Cortex of kidney (tissue), 1 donor: ENCODE measurements at places on chromosomes 12 and 14.

DNA sequence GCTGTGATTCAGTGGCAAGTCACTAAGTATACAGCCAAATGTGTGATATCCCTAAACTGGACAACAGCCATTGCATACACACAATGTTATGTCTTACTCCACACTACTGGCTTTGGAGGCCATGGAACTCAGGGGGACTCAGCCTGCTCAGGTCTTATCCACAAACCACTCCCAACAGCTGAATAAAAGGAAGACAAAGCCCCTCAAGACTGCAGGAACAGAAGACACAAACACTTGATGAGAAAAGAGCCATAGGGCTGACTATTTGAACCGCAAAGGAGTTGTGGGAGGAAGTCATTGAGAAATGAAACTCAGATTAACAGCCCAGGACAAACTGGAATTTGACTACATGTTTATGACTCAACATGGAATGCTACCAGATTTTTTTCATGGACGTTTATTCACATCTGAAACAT lies 40.9 kb downstream of the PTGER2 start:
- no peak for DNase-seq

DNA sequence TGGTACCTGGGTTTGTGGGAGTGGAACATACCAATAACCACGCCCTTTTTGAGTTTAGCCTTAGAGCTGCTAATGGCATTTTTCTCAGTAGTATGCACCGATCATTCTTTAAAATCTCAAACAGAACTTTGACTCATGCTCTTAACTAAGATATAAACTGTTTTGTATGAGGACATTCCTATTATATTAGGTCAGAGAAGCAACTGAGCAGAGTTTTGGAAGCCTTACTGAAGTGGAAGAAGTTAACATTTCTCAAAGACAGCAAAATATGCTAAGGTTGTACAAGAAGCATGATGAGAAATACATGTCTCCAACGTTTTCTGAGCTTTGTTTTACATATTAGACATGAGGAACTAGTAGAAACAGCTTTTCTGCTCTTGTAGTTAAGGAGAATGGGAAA lies 819.2 kb downstream of the FSCB start:
- no peak for DNase-seq

- no peak for DNase-seq
These were observed 110.6 kb downstream of the LGMN start for GRCh38 chr14:92637864-92638263.

GRCh38 chr14:90760591-90761316 lies 55.5 kb downstream of the TTC7B start:
- no peak for DNase-seq

DNA sequence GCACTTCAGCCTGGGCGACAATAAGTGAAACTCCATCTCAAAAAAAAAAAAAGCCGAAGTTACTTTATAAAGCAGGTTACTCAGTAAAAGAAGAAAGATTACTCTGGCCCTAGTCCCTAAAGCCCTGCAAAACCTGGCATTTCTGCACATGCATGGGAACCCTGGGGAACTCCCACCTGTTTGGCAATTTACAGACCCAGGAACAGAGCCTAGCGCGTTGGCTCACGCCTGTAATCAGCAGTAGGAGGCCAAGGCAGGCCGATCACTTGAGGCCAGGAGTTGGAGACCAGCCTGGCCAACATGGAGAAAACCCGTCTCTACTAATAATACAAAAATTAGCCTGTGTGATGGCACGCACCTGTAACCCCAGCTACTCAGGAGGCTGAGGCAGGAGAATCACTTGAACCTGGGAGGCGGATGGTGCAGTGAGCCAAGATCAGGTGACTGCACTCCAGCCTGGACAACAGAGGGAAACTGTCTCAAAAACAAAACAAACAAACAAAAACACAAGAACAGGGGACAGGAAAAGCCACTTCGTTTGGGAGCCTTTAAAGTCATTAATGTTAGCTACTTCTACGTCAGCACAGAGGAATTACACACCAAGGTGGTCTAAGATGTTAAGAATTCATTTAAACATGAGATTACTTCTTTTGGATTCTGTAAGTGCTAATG lies 34.1 kb upstream of the SPTSSA start:
- no peak for DNase-seq

GRCh38 chr12:67647799-67648520 lies 585 bp upstream of the DYRK2 start:
- no peak for DNase-seq

DNA sequence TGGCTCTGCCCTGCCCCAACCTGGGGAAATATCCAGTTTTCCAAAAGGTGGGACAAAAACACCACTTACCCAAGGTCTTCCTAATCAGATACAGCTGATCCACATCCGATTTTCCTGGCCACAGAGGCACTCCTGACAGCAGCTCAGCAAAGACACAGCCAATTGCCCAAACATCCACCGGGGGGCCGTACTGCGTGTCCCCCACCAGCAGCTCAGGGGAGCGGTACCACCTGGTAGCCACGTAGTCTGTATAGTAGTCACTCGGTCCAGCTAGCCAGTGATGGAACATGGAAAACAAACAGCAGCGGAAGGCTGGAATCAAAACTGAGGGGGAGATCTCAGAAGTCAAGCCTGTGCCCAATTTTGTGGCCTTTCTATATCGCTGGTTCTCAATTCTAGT lies 28.8 kb downstream of the DMAC2L start:
- DNase-seq = no peak

DNA sequence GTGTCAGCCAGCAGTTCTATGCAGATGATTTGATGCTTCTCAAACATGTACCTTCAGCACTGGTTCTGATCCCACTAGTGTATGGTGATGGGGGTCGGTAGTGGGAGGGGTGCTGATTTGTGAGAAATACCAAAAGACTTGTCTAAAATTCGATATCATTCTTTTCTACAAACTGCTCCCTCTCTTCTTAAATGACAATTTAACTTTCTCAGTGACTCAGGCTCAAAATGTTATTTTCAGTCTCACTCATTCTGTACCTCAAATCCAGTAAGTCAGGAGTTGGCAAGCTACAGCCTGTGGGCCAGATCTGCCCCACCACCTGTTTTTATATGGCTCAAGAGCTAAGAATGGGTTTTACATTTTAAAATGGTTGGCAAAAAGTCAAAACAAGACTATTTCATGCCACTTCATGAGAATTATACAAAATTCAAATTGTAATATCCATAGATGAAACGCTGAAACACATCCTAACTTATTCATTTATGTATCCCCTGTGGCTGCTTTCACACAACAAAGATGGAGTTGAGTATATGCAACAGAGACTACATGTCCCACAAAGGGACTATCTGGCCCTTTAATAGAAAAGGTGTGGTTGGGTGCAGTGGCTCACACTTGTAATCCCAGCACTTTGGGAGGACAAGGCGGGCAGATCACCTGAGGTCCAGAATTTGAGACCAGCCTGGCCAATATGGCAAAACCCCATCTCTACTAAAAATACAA lies 6.6 kb upstream of the NOP2 start:
- no peak for DNase-seq

- no peak for DNase-seq
These were observed 6.4 kb downstream of the SNX6 start for GRCh38 chr14:34623506-34623905.

- no peak for DNase-seq
These were observed 18.6 kb downstream of the PEX5 start for GRCh38 chr12:7207866-7208625.
